HFFc6 (cell line): ENCODE measurements at places on chromosomes 6 and 20. TPM values are rescaled to one million over a fixed set of nuclear protein-coding genes. Genes with fewer than 3 reads are reported as not detected.
A peak's percentile ranks its signal among the peaks of the same experiment; 100 is the strongest.

DNA sequence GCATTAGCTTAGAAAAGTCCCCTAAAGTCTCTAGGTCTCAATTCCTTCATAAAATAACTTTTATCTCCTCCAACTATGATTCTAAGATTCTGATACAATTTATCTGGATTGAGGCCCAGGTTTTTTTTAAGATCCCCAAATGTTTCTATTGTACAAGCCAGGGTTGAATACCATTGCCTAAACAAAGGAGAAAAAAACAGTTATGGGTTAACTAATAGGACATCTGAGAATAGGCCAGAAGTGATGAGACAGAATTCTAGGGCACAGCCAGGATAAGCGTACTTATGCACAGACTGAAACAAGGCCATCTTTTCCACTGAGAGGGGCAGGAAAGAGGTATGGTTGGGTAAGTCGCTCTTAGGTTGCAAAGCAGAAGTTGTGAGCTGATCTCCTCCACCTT lies 26.4 kb downstream of the EPB41L2 start:
- no peak for DNase-seq

DNA sequence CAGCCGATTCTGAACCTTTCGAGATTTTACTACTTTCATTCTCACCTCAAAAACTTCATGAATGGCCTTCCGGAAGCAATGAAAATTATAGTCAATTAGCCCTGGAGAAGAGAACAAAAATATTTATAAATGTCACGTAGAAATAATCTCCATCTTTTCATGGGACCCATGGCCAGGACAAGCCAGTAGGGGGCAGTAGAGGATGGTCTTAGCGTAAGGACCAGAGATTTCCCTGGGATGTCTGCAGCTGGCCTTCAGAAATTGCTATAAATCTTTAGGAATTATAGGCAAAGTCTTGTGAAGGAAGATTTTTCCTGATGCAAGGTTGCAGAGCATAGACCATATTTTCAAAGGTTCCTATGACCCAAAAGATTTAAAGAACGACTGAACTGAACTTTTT lies 15.6 kb upstream of the UBE2J1 start:
- peak; percentile 37 for DNase-seq

- DNase-seq, result peak; percentile 92
Measured at GRCh38 chr20:43751167-43752050, 24.6 kb upstream of the GTSF1L start.

DNA sequence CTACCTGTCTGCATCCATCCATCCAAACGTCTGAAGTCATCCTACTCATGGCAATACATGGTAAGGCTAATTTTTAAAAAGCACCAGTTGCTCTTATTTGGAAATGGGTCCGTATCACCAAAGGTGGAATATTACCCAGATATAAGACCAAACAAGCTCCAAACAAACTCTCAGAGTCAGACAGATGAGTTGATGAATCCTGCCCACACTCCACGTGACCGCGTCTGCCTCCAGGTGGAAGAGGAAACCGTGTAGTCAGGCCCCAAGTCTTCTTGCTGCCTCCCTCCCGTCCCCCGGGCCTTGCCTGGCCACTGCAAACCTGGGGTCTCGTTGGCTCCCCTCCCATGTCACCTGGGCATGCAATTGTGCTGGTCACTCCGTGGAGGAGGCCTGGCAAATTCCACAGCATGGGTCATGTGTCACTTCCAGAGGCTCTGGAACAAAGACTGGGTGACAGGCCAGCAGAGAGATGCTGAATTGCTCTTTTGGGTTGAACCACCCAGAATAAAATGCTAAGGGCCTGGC lies 31.8 kb downstream of the CTCFL start:
- DNase-seq, result no peak

DNA sequence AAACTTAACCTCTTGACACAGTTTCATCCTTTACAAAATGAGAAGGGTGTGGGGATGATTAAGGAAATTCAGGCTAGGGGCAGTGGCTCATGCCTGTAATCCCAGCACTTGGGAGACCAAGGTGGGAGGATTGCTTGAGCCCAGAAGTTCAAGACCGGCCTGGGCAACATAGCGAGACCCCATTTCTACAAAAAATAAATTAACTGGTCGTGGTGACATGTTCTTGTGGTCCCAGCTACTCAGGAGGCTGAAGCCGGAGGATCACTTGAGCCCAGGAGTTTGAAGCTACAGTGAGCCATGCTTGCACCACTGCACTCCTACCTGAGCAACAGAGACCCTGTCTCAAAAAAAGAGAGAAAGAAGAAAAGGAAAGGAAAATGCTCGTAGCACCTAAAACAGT lies 9.0 kb downstream of the ZSWIM3 start:
- no peak for DNase-seq

GRCh38 chr6:158411998-158412397 lies 99.7 kb downstream of the TULP4 start:
- no peak for DNase-seq

GRCh38 chr20:59104831-59105230 lies 58.8 kb upstream of the ZNF831 start:
- DNase-seq, result no peak

- DNase-seq, result no peak
Measured at GRCh38 chr6:159359581-159360297, 190.5 kb downstream of the FNDC1 start.

- DNase-seq, result no peak
Measured at GRCh38 chr20:33999025-33999649, 5.4 kb downstream of the RALY start.

DNA sequence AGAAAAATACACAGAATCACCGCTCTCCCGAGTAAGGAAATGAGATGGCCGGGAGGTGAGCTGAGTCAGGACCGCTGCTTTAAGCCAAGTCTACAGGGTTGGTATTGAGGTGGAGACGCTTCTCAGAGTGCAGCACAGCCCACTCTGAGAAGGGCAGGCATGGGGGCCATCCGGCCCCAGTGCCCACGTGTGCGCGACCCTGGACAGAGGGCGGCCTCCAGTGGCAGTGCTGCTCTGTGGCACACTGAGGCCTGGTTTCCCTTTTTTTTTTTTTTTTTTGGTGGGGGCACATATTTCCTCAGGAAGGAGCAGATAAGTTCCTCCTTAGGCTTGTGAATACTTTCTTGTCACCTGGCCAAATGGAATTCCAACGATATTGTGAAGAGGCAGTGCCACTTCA lies 88.8 kb downstream of the FOXC1 start:
- no peak for DNase-seq

GRCh38 chr6:168020242-168020641 lies 22.8 kb downstream of the KIF25 start:
- no peak for DNase-seq

DNA sequence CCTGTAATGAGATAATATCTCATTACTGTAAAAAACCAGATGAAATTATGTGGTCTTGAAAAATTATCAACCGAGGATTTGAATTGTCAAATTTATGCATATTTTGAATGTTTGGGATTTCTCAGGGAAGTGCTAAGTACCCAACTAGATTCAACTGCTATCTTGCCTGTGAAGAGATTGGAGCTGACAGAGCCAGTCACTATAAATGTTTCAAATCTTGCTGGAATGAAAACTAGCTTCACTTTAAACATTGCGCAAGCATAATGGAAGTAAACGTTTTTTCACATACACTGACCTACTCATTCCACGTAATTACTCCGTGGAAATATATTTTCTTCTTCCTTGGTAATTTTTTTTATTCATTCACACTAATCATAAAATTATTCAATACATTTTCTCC lies 46.7 kb downstream of the TMEM170B start:
- DNase-seq, result no peak

GRCh38 chr6:6875818-6876470 lies 231.8 kb upstream of the RREB1 start:
- DNase-seq, result peak; percentile 88

DNA sequence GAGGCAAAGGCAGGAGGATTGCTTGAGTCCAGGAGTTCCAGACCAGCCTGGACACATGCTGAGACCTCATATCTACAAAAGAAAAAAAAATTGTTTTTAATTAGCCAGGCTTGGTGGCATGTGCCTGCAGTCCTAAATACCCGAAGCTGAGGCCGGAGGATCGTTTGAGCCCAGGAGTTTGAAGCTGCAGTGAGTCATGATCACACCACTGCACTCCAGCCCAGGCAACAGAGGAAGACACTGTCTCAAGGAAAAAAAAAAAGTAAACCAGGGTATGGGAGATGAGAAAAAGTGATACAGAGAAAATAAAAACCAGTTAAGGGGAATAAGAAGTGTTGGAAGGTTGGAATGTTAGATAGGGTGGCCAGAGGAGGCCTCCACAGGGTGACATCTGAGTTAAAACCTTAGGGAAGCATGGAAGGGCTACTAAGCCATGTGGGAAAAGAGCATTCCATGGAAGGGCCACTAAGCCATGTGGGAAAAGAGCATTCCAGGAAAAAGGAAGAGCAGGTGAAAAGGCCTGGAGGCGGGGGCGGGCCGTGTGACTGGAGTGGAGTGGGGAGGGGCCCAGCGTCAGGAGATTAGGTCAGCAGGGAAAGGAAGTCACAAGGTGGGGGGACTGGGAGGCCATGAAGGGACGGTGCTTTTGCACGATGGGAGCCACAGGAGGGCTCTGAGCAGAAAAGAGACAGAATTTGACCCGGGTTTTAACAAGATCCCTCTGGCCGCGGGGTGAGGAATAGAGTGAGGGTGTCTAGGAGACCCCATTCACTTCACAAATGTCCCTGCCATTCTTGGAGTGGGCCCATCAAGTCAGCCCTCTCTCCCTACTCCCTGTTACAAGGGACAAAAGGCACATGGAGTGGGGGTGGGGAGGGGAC lies 18.3 kb downstream of the CPNE5 start:
- DNase-seq, result peak; percentile 62

DNA sequence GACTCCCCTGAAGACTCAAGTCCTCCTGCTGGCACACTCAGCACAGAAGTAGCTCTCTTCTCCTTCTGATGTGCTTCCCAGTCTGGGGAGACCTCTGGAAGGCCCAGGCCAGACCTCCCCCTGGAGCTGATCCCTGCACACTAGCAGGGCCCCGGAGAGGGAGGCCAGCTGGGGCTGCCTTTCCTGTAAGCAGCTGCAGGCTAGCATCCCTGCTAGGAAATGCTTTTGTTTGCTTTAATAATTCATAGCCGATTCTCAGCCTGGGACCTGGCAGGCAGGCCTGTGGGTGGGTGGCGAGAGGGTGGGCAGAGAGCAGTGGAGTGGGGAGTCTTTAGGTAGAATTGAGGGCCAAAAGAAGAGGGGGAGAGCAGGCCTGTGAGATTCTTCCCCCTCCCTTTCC lies 5.2 kb downstream of the EBF4 start:
- DNase-seq, result no peak

- DNase-seq, result peak; percentile 82
Measured at GRCh38 chr6:112640891-112641290, 293.8 kb downstream of the RFPL4B start.

DNA sequence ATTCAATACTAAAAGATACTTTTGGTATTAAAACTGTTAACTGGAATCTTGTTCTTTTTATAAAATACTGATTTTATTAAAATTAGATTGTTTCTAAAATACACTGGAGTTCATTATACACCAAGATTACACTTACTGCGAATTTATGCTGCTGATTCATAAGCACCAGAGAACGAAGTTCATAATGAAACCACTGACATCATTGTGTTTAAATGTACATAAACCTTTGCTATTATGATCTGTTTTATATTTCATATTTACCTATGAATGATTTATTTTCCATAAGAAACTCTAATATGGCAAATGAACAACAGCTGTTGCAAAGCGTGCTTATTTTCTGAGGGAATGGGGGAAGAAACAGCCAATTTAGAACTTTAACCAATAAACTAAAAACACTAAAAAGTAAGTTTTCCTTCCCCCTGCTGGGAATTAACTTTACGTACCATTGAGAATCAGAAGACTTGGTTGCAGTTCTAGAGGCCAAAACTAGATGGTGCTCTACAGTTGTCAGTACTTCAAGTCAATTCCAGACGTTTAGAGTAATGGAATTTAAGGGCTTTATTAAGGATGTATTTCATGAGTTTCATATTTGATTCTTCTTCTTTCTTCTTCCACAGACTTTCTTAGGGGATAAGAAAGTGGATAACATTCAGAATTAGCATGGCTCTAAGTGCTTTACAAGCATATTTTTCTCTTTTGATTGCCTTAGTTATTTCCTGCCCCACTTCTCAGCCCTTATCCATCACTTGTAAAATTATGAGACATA lies 30.8 kb upstream of the COL19A1 start:
- peak; percentile 37 for DNase-seq

DNA sequence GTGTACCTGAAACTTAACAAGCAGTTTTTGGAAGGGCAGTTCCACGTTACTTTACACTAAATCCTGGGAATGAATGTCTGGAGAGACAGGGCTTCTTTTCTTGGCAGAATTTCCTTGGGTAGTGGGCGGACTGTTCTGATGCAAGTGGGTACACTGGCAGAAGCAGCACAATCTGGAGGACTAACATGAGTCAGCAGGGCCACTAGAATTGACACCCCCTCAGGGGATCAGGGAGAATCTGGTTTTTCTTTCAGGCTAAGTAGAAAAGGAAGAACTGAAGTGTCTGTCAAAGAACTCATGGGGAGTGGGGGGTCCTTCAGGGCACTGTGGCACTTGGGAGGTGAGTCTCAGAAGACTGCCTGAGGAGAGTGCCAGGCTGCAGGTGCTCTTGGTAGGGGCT lies 34.6 kb downstream of the PANK2 start:
- DNase-seq, result peak; percentile 41

DNA sequence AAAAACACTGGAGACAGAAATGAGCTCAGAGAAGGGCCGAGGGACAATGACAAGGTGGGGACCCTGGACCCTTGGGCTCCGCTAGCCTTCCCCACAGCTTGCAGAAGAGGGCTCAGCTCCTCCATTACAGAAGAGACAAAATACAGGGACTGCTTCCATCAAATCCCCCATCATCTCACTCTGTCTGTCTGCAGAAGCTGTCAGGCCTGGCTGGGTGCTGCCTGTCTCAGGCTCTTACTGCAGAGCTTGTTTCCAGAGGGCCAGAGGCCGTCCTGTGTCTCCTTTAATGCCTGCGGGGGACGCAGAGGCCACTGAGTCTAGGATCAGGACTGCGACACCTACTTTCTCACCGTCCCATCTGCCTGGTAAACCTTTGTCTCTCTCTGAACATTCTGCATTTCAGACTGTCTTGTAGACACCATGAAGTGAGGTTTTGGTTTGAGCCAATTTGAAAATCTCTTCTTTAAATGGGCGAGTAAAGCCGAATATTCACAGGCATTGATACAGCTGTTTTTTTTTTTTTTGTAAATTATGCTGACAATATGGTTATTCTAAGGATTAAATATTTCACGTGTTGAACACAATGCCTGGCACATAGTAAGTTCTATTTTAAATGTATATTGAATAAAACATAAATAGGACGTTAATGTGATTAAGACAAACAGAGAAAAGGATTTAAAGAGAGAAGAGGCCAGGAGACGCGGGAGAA lies 28.3 kb downstream of the RNASET2 start:
- DNase-seq, result no peak

GRCh38 chr6:6697620-6698019 lies 109.1 kb downstream of the LY86 start:
- no peak for DNase-seq

- DNase-seq, result peak; percentile 45
Measured at GRCh38 chr6:107318100-107318736, 141.1 kb downstream of the PDSS2 start.

OPN5 gene
- not detected in 3 replicates for total RNA-seq

SRC gene
- total RNA-seq, result 22.0 to 32.3 TPM (median 29.1 TPM) in 3 replicates

MYLK4 gene
- total RNA-seq, result 0.11 and 0.16 TPM in 2 replicates

PRRT1 gene
- 2.6 to 4.1 TPM (median 3.9 TPM) in 3 replicates for total RNA-seq

CYP39A1 gene
- total RNA-seq, result not detected in 3 replicates

RSPH4A gene
- 0.09 to 0.24 TPM (median 0.16 TPM) in 3 replicates for total RNA-seq

SMLR1 gene
- total RNA-seq, result not detected in 3 replicates

GABBR1 gene
- total RNA-seq, result 14.3 to 17.2 TPM (median 16.1 TPM) in 3 replicates

RWDD1 gene
- 77.9 to 90.8 TPM (median 83.7 TPM) in 3 replicates for total RNA-seq

PRL gene
- total RNA-seq, result not detected in 3 replicates

WFDC5 gene
- not detected in 3 replicates for total RNA-seq

CLVS2 gene
- total RNA-seq, result not detected in 3 replicates
